ENCODE measurements at places on chromosomes 3 and 15.

GRCh38 chr15:100220058-100220768 is 121.6 kb downstream of the ADAMTS17 start:
- DNase-seq, result no peak

DNA sequence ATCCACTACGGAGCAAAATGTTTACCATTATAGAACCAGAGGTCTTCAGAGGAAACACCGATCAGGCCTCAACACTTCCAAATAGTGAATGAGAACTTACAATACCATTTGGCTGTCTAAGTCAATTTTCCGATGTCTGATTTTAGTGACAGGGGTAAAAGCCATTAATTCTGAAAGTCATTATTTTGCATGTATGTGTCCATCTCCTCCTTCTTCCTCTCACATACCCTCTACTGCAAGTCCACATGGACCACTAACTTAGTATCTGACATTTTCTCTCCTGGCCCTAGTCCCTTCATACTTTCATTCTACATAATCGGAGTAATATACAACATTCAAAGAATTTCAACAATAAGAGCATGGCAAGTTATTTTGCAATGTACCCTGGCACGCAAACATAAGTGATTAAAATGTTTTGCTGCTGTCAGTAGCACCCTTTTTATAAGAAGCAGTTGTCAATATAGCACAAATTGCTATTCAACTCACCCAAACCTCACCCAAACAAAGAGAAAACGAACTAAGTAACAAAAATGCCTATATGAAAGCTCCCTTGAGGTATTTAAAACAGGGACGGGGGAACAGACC is 1.9 kb downstream of the TOP2B start:
- no peak for DNase-seq

GRCh38 chr15:44319385-44319784 is 30.9 kb downstream of the GOLM2 start:
- DNase-seq, result no peak

DNA sequence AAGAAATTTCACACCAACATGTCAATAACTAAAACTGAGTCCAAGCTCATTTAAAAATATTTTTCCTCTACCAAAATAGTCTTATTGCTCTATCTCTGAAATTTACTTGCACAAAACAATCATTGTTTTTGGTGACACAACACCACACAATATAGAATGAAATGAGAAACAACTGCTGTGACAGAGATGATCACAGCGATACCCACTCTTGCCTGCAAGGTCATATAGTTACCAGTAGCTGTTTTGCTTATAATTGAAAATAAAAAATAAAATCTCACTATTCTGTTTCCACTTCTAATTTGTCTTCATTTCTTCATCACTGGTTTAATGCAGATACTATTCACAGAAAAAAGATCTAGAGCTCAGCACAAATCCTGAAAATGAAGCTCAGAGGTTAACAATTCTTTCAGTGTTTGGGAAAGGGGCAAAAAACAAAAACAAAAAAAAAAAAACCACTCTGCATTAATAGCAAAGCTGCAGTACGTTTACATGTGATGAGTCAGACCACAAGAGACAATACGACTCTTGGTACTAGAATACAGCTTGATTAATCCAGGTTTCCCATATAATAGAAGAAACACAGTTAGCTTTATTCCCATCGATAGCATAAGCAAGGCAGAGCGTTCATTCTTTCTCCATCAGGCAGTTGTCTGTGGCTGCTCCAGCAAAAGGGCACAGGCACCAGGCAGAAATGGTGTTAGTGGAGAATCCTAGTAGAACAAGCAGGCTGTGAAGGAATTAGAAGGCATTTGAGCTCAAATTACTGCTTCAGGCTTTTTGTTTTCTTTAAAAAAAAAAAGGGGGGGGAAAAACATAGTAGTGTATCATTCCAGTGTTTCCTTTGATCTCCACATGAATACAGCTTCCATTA is 773 bp downstream of the ANKRD28 start:
- no peak for DNase-seq

DNA sequence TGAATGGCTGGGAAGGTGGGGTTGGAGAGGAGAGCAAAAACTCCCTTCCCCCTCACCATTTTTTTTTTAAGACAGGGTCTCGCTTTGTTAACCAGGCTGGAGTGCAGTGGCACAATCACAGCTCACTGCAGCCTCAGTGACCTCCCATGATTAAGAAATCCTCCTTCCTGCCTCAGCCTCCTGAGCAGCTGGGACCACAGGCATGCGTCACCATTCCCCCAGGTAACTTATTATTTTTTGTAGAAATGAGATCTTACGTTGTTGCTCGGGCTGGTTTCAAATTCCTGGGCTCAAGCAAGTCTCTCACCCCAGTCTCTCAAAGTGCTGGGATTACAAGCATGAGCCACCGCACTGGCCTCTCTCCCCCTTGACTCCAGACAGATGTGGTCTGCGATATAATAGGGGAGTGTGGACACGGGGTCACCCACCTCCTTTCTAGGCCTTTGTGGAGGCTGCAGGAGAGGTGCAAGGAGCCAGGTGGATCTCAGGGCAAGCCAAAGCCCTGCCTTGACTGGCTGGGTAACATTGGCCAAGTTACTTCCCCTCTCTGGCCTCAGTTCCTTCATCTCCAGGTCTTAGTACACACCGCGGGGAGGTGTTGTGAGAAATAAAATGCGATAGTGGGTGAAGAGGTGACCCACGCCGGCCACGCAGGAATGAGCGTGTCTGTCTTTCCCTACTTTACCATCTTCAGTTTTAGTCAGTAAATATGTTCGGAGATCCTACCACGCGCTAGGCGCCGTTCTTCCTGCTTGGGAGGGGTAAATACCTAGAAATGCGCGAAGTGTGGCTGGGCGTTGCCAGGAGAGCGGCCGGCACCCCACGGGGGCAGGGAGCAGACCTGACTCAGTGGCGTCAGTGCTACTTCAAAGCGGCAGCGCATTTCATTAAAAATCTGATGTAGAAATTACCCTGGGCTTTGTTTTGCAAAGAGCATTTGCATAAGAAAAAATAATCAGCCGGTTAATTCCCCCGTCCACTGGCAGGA is 20.2 kb upstream of the CORO2B start:
- no peak for DNase-seq

Data from NCI-H510A (cell line).